NCI-H187 (cell line): ENCODE measurements at places on chromosomes 1 and 21.

- DNase-seq: no peak
Observed at GRCh38 chr1:32681509-32681908, 21.1 kb downstream of the SYNC start.

DNA sequence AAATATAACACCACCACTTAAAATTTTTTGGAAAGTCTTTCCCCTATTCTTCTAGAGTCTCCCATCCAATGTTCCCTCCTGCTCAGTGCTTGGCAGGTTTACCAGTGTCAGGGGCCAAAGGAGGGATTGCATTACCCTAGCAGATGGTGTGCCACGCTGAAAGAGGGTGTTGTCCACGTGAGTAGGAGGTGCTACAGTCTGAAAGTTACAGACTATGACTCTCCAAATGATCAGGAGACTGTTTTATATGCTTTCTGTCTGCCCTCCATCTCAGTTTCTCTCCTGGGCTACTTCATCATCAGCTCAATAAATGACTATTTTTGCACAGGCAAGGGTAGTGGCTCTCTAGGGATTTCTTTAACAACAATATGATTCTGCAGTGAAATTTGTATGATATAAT is 31.3 kb upstream of the ANGPTL7 start:
- DNase-seq: no peak

DNA sequence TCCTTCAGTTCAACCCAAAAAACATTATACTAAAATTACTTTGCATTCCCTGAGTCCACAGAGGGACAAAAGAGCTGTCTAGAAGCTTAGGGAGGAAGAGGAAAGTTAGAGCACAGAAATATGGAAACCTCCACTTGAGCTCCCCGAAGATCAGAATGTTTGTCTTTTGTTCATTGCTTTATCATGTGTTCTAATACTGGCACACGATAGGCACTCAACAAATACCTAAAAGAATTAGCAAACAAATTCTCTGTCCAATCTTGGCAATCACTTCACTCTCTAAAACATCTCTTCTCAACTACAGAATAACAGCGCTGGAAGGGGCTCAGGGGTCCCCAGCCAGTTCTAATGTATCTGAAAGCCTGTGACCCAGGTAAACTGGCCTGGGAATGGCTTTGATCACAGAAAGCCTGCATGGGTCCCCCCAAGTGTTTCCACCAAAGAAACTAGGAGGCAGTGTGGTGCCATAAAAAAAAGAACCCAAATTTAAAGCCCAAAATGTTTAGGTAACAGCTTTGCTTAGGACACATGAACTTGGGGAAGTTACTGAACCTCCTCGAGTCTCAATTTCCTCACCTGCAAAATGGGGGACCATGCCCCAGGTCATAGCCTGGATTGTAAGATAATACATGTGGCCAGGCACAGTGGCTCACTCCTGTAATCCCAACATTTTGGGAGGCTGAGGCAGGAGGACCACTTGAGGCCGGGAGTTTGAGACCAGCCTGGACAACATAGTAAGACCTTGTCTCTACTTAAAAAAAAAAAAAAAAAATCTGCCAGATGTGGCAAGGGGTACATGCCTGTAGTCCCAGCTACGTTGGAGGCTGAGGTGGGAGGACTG is 45.8 kb downstream of the SSBP3 start:
- no peak for DNase-seq

DNA sequence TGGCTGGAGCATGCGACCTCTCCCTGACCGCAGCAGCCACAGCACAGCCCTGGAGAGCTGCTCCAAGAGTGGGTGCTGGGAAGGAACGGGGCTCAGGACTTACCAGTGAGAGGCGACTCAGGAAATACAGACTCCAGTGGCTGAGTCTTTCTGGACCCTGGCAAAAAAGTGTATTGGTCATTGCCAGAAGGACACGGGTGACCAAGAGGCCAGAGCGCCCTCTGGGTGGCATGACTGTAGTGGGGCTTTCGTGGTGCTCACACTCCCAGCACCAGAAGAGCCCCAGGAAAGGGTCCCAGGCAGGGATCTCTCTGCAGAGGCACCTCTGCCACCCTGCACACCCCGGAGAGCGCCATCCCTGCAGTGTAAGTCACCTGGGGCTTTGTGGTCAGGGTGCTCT is 8.9 kb upstream of the PRDM16 start:
- DNase-seq: no peak

DNA sequence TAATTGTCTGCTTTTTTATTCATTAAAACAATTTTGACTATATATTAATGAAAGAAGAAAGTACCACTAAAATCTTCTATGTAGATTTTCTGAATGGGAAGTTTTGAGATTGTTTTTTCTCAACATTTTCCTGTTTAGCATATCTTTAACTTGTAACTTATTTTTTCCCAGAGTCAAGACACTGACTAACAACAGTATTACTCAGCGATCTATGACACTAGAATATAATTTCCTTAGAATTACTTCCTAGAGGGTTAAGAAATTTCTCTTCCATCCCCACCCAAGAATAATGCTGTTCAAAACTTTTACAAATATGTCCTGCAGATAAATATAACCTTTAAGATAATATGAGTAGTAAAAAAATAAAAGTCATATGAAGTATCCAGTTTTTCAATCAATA is 218.2 kb upstream of the NR5A2 start:
- no peak for DNase-seq

DNA sequence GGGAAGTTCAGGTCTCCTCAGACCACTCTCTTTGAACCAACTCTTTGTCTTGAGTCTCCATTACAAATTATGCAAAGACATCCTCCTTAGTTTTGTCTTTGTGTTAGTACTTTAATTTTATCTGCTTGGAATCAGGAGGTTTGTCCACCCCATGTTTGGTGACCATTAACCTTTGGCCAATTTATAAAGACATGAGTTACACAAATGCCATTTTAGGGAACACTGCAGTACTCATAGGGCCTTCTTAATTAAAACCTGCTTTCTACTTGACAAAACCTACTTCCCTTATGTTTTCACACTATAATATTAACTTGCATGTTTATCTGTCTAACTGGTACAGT is 7.9 kb upstream of the CDC73 start:
- no peak for DNase-seq

DNA sequence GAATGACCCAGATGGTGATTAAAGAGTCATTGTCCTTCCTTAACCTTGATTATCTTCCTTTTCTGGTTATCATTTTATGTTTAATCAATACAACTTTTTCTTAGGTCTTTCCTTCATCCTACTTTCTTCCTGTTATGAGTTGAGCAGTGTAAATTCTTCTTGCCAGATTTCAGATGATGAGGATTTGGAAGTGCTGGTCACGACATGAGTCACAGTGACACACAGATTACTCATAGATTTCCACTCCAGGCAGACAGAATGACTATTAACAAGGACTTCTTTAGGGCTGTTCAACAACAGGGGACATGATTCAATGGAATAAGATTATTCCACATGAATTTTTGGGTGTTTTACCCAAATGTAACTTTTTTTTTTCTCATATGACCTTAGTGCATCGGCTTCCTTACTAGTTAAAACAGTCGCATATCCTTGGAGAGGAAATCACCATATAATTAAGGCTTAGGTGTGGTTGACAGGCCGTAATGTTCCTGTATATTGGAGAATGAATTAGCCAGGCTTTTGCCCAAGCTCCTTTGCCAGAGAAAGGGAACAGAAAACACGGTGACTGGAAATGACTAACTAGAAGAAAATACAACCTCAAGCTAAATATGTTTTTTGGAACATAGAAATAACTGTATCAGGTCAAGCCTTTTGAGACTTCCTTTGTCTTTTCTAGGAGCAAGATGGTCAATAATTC is 44.2 kb downstream of the PRRX1 start:
- DNase-seq: no peak

- DNase-seq: peak; percentile 38
Observed at GRCh38 chr1:234743791-234744611, 134.0 kb upstream of the IRF2BP2 start.

DNA sequence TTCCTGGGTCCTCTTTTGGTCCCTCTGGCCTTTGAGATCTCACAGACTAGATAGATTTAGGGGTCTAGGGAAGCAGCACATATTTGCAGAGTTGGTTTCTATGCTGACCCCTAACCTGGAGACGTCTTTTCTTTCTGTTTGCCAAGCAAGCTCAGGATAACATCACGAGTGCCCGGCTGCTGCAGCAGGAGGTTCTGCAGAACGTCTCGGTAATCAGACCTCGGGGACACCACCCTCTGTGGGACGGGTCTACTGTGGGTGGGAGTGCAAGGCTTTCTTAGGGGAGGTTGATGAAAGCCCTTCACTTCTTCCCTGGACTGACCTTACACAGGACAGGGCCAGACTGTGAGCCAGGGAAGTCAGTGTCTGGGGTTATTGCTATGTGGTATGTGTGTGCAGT is 2.9 kb downstream of the IL24 start:
- DNase-seq: no peak

GRCh38 chr1:150876119-150876454 is 312 bp downstream of the ARNT start:
- DNase-seq: no peak

DNA sequence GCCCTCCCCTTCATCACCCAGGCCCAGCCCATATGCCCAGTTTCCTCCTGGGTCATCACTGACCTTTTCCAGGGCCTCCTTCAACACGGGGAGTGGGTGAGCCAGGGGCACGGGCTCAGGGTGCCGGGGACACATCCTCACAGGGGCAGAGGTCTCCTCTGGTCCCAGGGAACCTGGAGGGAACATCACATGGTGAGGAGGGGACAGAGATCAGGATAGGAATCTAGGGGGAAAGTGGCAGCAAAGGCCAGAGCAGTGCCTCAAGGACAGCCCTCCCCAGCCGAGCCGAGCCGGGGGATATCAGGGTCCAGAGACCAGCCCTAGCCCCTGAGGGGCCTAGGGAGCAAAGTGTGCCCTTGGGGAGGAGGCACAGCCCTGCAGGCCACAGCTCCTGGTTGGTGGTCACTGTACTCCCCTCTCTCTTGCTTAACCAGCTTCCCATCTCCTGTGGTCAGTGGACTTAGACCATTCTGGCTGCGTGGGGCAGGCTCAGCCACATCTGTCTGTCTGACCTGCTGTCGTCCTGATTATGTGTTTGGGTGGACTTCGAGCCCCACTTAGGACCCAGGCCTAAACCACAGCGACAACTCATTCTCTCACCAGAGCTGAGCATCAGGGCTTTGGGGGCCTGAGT is 9.5 kb downstream of the LACTBL1 start:
- no peak for DNase-seq
